ENCODE measurements at places on chromosomes 2 and 18.

- no peak for DNase-seq
These were observed 3.9 kb downstream of the MAPRE3 start for GRCh38 chr2:26974352-26974751.

DNA sequence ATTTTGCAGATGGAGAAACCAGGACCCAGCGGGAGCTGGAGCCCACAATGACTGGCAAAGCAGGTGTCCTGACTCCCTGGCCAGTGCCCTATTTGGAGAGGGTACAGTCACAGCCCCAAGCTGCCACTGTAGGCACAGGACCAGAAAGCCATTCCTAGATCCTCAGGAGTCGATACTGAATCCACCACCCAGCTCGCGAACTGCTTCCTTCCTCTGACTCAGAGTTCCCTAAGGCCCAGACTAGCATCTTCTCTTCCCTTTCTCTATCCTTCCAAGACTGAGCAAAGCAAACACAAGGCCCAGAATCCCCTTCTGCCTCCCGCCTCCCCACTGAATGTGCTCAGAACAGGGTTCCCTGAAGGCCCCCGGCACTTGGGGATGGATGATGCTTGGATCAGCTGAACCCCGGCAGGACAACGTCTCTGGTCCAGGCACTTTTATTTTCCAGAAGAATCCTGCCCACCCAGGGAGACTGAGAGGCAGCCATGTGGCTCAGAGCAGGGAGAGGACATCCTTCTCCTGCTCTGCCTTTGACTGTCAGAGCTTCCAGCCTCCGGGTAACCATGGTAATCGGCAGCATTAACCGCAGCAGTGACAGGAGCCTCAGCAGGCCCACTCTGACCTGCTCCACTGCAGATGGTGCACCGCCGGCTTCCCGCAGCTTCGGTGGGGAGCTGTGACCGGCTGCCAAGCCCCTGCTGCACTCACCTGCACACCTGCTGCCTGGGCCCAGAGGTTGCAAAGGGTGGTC lies 34.8 kb upstream of the KLHL29 start:
- no peak for DNase-seq

- no peak for DNase-seq
These were observed 37.0 kb upstream of the METTL21A start for GRCh38 chr2:207662203-207662602.

- peak; percentile 37 for DNase-seq
These were observed 274.3 kb upstream of the TRIB2 start for GRCh38 chr2:12442476-12442847.

- no peak for DNase-seq
These were observed 656.9 kb downstream of the TSN start for GRCh38 chr2:122412360-122412759.

DNA sequence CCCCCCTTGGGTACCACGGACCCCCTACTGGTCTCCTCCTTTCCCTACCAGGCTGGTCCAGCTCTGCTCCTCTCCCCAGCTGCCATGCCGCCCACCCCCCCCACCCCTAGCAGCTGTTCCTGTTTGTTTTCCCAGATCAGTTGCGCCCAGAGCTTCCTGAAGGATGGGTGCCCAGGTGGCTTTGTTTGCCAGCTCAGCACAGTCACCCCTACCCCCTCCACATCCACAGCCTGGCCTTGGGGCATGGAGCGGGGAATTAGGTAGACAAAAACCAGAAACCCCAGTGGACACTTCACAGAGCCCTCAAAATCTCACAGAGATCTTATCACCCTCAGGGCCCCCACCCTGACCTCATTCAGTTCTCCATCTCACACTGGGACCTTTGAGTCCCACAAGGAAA lies 3.7 kb upstream of the CRYBA2 start:
- no peak for DNase-seq

- no peak for DNase-seq
These were observed 95.6 kb upstream of the LHCGR start for GRCh38 chr2:48851161-48851560.

DNA sequence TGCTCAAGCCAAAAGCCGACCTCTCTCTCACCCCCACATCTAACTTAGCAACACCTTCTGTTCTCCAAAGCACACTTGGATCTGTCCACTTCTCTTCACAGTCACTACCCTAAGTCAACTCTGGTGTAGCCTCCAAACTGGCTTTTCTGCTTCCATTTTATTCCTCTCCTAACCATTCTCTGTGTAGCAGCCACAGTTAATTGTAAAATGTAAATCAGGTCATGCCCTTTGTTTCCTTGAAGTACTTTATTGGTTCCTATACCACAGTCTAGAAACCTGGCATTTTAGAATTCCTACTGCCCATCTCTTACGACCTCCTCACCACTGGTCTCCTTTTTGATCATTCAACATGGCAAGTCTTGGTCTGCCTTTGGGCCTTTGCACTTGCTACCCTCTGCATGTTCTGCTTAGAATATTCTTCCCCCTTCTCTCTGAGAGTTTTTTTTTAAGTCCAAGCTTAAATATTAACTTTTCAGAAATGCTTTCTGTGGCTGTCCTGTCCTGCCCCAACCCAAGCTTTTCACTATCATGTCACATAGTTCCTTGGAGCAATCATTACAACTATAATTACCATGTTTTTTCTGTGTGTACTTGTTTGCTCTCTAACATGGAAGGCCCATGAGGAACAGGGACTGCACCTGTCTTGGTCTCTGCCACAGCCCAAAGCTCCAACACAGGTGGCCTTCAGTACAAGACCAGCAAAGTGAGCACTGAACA lies 42.9 kb downstream of the PLA2R1 start:
- no peak for DNase-seq

GRCh38 chr2:54728669-54729120 lies 5.2 kb downstream of the EML6 start:
- DNase-seq = peak; percentile 83

- no peak for DNase-seq
These were observed 164.5 kb downstream of the LPIN1 start for GRCh38 chr2:11910971-11911370.

All from BJ (cell line).